NK-92 treated with Interleukin-12 subunit alpha and Interleukin-12 subunit beta, amount 100 ng/mL, for 24 hours (cell line): ENCODE measurements at places on chromosomes 12 and 14.

DNA sequence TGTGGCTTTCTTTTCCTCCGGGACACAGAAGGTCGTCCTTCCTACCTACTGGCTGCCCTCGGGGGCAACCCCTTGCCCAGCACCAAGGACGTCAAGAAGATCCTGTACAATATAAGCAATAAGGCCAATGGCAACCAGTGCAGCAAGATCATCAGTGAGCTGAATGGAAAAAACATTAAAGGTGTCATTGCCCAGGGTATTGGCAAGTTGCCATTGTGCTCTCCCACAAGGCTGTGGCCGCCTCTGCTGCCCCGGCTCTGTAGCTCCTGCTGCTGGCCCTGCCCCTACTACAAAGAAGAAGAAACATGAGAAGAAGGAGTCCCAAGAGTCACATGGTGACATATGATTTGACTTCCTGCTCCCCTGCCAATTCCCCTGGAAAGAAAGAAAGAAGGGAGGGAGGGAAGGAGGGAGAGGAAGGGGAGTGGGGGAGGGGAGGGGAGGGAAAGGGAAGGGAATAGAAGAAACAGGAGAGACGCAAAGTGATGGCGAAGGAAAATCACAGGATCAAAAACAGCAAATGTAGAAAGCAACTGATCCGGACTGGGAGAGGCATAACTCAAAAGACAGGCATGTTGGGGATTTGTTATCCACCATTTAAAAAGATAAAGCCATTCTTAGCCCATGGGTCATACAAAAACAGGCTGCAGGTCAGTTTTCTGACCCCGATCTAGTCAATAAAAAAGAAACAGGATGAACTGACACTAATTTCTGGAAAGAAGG is 61.3 kb upstream of the RESF1 start:
- no peak for DNase-seq

- DNase-seq = no peak
These were observed 5.9 kb downstream of the ITGB7 start for GRCh38 chr12:53201177-53201541.

DNA sequence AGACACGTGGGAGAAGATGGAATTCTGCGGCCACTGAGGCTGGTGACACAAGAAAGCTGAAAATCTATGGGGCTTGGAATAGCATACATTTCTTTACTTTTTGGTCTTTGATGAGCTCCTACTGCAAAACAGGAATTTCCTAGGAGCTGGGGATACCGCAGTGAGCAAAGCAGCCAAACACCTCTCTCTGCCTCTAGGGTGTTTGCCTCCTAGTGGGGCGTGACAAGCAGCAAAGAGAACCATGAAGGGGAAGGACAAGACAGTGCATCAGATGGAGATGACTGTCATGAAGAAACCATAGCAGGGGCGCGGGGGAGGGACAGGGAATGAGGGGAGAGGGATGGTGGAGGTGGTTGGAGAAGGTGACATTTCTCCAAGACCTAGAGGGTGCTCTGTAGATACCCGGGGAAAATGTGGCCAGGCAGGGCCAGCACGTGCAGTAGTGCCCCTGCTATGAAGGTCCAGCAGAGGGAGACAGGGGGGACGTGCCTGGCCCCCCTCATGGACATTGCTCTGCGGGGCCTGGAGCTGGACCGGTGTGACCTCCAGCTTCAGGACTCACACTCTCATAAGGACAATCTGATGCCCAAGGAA is 58.6 kb downstream of the SERPINA3 start:
- no peak for DNase-seq

- DNase-seq = no peak
These were observed 314 bp upstream of the HOTAIR start for GRCh38 chr12:53975064-53975471.

DNA sequence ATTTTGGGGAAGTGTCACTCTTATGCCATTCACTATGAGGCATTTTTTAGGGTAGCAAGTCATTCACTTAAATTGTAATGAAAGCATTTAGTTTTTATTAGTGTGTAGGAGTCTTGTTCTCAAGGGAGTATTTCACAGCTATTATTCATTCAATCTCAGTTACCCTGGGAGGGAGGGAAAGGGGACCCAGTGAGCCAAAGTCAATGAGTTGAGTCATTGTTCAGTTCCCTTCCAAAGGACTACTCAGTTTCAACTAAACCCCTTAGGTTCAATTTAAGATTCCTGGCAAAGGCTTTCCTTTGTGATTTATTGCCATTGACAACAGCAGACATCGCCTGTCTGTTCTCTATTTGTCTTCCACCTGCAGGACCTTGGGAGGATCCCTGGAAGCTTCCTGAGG is 29.3 kb upstream of the RASSF8 start:
- no peak for DNase-seq

DNA sequence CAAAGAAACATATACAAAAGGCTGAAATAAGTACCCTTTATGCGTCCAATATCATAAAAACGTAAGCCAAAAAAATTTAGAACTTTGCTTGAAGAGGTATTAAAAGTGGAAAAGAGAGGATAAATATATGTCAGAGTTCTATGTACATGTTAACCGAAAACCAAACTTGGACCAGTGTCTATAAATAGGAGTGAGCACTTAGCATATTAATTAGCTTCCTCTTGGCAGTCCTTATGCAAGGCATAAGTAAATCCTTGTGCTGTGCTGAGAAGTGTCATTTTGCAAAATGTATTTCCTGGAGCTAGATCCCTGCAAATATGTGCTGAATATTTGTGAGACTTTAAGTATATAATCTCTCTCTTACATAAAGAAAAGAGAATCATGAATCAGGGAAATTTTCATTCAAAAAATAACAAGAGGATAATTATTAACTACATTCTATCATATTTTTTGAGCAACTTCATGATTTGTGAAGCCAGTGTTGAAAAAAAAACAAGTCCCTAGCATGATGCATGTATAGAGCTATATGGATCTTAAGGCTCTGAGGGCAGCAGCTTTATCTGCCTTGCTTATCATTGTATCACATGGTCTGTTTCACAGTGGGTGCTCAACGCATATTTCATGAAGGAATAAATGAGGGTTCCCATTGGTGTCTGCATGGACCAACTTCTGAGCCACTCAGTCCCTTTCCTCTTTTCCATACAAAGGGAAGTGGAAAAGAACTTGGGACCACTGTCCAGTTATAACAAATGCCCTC is 326.1 kb downstream of the PDZRN4 start:
- no peak for DNase-seq

GRCh38 chr14:82003426-82003825 is 469.8 kb upstream of the SEL1L start:
- DNase-seq = no peak

- DNase-seq = no peak
These were observed 69.7 kb downstream of the ARF6 start for GRCh38 chr14:49962621-49963020.

DNA sequence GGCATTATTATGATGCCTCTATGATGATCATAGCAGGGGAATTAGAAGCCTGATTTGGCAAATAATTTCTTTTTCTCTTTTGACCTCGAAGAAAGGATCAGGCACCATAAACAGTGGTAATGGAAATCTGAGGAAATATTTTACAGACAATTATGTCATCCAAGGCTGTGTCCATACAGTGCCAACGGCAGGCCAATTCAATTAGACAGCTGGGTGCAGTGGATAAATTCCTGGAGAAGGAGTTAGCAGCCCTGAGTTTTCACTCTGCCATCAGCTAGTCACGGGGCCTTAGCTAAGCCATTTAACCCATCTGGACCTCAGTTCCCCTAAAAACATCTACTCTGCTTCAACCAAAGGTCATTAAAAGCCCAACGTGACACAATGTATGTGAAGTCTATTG is 4.1 kb downstream of the TPH2 start:
- no peak for DNase-seq

GRCh38 chr14:55115861-55116245 is 13.2 kb upstream of the LGALS3 start:
- DNase-seq = no peak

GRCh38 chr12:20372326-20373096 is 4.2 kb downstream of the PDE3A start:
- no peak for DNase-seq

DNA sequence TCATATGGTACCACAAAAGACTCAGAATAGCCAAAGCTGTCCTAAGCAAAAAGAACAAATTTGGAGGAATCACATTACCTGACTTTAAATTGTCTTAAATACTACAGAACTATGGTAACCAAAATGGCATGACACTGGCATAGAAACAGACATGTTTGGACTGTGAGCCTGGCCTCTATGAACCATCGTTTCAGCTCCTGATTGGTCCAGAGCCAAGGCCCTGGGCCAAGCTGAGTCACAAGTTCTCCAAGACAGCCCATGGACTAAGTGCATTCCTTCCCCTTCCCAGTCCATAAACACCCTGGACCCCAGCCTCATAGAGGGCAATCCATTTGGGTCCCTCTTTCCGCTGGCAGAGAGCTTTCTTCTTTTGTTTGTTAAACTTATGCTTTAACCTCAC is 12.1 kb upstream of the PRR4 start:
- no peak for DNase-seq

DNA sequence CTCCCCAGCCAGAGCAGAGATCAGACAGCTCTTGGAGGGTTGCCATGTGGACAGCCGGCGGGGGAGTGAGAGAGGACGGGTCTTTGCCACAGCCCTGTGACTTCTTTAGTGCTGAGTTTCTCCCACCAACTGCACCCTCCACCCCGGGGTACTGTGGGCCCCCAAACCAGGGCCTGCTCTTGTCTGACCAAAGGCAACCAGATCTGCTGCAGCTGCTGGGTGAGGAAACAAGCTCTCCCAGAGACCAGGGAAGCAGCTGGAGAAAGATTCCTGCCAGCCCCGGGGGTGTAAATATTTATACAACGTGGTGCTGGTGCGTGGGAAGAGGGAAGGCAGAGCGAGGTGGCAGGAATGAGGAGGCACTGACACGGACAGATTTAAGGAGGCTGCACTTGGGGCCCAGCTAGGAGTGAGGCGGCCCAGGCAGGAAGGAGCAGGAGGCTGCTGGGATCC is 14.3 kb upstream of the ZFP36L1 start:
- DNase-seq = no peak

DNA sequence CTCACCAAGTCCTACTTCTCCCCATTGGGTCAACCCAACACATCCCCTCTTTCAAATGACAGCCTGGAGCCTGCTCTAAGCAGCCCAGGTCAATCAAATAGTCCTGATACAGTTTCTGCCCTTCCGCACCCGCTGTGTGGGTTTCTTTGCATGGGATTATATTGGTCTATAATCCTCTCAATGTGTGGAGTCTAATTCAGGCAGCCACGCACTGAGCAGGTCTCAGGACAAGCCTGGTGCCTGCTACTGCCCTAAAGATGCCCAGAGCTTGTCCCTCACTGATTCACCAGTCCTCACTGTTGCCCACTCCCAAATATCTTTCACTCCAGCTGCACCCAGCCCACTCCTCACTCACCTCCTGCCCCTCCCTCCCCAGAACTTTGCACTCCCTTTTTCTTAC is 16.4 kb downstream of the ACTN1 start:
- no peak for DNase-seq

DNA sequence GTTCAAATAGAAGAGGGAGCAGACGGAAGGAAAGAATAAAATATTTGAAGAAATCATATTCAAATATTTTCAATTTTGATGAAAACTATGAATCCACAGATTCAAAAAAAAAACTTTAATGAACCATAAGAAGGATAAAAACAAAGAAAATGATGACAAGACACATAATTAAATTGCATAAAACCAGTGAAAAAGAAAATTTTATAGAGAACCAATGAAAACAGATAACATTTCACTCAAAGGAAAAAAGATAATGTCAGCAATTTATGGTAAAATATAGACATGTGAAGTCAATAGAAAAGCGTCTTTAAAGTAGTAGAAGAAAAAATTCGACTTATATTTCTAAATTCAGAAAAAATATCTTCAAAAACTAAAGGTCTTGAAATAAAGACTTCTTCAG is 546.5 kb upstream of the ATXN7L3B start:
- no peak for DNase-seq

- DNase-seq = no peak
These were observed 77.2 kb downstream of the C2CD5 start for GRCh38 chr12:22467190-22467589.
